CD4-positive, alpha-beta T cell treated with Interleukin-15 for 4 hours (primary cell): ENCODE measurements at places on chromosomes 4 and X.

DNA sequence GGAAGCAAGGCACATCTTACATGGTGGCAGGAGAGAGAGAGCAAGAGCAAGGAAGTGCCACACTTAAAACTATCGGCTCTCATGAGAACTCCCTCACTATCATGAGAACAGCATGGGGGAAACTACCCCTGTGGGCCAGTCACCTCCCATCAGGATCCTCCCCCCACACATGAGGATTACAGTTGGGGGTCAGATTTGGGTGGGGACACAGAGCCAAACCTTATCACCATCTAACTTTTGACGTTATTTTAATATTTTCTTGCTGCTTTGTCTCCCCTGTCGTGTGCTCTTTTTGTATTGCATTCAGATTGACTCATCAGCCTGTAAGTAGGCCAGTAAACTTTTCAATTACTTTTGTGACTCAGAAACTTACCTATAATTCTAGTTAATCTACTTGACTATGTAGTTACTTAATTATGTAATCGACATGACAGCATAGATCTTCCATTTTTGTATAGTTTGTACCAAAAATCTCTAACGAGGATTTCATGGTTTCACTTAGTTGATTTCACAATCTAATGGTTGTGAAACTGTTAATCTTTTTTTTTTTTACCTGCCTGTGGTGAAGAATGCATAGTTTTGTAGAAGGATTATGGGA, 18.3 kb downstream of the STIM2 start:
- peak; percentile 60 for DNase-seq

- DNase-seq: peak; percentile 28
Measured at GRCh38 chrX:132631579-132632232, 142.9 kb upstream of the MBNL3 start.

- DNase-seq: no peak
Measured at GRCh38 chrX:149272690-149273463, 232.2 kb downstream of the IDS start.

- DNase-seq: no peak
Measured at GRCh38 chr4:166259081-166259480, 386.0 kb downstream of the TLL1 start.

DNA sequence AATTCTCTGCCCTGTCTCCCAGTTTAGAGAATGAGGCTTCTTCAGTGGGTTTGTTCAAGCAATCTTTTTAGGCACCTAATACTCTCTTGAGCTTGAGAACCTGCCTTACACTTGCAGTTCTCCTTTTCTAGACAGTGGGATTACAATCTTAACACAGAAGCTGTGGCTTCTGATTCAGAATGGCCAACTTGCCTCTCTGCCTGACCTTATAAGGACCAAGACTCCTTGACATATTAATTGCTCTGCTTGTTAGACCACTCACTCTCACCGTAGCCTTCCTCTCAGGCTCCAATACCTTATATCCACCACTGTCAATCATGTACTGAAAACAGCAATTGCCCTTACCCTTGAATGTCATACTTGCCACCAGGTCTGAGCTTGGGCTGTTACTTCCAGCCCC, 338.7 kb upstream of the MAOA start:
- no peak for DNase-seq

- DNase-seq: no peak
Measured at GRCh38 chr4:185924458-185925044, 112.6 kb upstream of the SORBS2 start.

GRCh38 chrX:3631196-3631595, 82.3 kb downstream of the PRKX start:
- DNase-seq: no peak

- no peak for DNase-seq
Measured at GRCh38 chr4:2942532-2943363, 20.5 kb downstream of the NOP14 start.

DNA sequence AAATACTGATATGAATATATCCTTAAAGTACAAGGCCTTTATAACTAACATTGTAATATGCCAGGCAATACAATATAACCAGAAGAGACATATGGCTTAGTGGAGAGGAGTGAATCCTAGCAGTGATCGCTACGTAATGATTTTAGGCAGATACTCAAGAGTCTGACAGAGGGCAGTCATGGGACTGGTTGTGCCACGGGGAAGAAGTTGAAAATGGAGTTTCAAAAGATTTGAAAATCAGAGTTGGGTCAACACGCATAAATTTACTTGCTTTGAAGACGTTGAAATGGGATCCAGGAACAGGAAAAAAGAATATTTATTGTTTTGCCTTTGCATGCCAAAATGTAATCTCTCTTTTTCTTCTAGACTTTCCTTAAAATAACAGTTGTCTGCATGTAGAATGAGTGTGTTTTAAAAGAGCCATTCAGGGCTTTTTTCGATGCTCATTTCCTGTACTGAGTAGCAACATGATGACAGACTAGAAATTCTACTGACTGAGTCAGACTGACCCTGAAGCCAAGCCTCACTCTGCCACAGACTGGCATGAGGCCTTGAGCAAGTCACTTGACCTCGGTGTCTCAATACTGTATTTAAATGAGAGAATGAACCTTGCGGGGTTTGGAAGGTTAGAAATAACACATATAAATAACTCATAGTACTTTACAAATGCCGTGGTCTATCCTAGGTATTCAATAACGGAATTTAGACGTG, 8.1 kb upstream of the SMS start:
- no peak for DNase-seq

DNA sequence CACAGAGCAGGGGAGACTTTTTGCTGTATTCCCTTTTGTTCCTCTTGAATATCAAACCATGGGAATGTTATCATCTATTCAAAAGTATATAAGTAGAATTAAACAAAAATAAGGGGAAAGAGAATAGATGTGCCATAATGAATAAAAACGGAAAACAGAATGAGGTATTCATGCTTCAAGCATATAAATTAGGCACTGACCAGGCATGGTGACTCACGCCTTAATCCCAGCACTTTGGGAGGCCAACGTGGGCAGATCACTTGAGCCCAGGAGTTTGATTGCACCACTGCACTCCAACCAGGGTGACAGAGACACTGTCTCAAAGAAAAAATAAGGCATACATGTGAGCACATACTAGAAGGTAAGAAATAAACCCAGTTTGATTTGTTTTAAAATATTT, 16.3 kb upstream of the NEUROG2 start:
- DNase-seq: no peak

- DNase-seq: no peak
Measured at GRCh38 chrX:123993904-123994635, 32.6 kb downstream of the STAG2 start.

- no peak for DNase-seq
Measured at GRCh38 chrX:122500556-122500955, 683.5 kb upstream of the GRIA3 start.

DNA sequence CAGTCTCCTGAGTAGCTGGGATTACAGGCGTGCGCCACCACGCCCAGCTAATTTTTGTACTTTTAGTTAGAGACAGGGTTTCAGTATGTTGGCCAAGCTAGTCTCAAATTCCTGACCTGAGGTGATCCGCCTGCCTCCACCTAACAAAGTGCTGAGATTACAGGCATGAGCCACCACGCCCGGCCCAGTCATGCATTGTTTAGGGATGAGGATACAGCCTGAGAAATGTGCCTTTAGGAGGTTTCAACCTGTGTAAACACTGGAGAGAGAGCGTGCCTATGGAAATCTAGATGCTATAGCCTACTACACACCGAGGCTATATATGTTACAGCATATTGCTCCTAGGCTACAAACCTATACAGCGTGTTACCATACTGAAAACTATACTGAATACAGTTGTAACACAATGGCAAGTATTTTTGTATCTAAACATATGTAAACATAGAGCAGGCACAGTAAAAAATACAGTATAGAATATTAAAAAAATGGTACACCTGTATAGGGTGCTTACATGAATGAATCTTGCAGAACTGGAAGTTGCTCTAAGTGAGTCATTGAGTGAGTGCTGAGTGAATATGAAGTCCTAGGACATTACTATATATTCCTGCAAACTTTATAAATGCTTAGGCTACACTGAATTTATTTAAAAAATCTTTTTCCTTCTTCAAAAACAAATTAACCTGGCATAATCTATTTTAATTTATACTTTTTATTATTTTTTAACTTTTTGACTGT, 588.2 kb upstream of the ADGRL3 start:
- DNase-seq: no peak

DNA sequence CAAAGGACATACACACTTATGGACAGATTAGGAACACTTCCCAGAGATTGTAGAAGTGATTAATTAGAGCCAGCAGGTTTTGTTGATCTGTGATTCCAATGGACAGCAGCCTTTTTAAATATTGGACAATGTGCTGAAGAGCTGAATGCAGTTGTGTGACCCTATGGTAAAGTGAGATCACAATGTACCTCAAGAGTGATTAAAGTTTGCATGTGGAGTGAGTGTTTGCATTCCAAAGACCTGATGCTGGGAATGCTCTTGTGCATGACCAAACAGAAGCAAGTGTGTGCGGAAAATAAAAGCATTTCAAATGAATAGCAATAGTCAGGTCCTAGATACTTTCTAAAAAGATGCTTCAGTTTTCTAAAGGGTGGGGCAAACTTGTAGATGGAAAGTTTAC, 154.1 kb downstream of the BANK1 start:
- no peak for DNase-seq

GRCh38 chrX:130330706-130331105, 9.0 kb upstream of the SLC25A14 start:
- peak; percentile 32 for DNase-seq

DNA sequence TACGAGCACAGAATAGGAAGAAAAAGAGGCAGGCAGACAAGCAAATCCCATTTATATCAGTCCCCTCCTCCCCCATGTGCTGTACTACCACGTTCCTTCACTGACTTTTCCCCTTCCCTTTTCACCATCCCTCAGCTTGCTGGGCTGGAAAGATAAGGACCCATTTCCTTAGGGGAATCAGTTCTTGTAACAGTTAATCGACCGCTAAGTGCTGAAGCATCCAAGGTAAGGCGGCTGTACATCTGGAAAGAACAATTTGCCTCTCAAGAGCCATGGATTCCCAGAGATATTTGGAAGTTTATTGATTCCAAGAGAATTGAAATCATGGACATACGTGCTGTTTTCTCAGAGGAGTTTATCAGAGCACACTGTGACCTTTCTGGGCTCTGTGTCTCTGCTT, 1688.0 kb downstream of the STIM2 start:
- no peak for DNase-seq

GRCh38 chr4:148369919-148370318, 72.3 kb downstream of the NR3C2 start:
- DNase-seq: no peak

- DNase-seq: no peak
Measured at GRCh38 chr4:69224891-69225290, 10.3 kb upstream of the UGT2B11 start.

DNA sequence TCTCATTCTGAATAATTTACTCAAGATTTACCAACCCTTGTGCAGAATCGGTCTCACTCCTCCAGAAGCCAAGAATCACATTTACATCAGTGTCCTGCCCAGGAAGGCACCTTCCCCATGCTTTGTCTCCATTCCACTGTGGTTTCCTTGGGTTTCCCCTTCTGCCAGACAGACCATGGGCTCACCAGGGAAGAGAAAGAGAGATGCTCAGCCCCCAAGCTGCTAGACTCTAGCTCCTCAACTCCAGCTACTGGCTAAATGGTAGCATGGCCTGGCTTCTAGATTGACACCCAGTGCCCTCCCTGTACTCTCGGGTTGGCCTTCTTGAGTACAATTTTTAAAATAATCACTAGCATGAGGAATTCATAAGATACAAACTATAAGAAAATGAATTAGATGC, 12.9 kb downstream of the TLR10 start:
- DNase-seq: no peak

GRCh38 chr4:6178757-6179156, 21.6 kb downstream of the JAKMIP1 start:
- no peak for DNase-seq

DNA sequence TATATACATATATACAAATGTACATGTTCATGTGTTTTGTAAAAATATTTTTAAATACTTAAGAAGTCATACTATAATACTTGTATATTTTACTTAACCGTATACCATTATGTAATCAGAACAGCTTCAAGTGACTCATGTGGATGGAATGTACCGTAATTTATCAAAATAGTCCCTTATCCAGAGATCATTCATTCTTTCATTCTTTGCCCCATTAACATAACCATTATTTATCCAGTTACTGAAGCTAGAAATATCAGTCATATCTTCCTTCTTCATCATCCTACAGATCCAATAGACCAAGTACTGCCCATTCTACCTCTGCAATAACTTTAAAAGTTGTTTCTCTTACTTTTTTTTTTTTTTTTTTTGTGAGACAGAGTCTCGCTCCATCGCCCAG, 164.2 kb downstream of the MAB21L2 start:
- DNase-seq: no peak

GRCh38 chr4:108425988-108426387, 194.4 kb upstream of the RPL34 start:
- no peak for DNase-seq

DNA sequence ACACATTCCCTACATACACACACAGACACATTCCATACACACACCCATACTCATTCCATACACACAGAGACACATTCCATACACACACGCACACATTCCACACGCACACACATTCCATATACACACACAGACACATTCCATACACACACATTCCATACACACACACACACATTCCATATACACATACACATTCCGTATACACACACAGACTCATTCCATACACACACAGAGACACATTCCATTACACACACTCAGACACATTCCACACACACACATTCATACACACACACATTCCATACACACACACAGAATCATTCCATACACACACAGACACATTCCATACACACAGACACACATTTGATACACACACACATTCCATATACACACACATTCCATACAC, 15.2 kb downstream of the LINC00632 start:
- no peak for DNase-seq

- DNase-seq: no peak
Measured at GRCh38 chrX:147710301-147710700, 201.4 kb upstream of the FMR1 start.

GRCh38 chrX:155899366-155899765, 18.2 kb downstream of the VAMP7 start:
- DNase-seq: no peak

GRCh38 chrX:70432936-70433847, 10.1 kb downstream of the GDPD2 start:
- DNase-seq: no peak

- DNase-seq: no peak
Measured at GRCh38 chr4:148980782-148981480, 538.7 kb upstream of the NR3C2 start.

DNA sequence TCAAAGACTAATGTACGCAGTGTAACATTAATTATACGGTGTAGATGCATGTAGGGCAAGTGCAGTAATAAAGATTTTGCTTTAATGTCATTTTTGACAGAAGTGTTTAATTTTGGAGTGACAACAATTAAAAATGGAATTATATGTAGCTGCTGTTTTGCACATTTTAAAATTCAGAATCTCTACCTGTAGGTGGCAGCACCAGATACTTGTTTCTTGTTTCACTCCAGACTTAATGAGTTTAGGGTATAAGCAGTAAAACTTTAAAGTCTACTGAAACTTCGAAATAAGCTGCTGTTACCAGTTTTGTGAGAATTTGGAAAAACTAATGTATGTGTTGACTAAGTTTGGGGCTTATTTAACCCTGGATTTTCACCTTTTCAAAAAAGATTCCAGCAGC, 144.9 kb downstream of the POLA1 start:
- DNase-seq: peak; percentile 19
